ENCODE measurements at places on chromosomes 4 and X. TPM values are rescaled to one million over a fixed set of nuclear protein-coding genes. Genes with fewer than 3 reads are reported as not detected.

The XK gene
- 6.8 TPM for total RNA-seq

GRCh38 chr4:183377491-183377890 lies 55.3 kb upstream of the CLDN24 start:
- DNase-seq: peak; percentile 46

GRCh38 chr4:184937030-184937710 lies 81.1 kb upstream of the HELT start:
- DNase-seq: no peak

DNA sequence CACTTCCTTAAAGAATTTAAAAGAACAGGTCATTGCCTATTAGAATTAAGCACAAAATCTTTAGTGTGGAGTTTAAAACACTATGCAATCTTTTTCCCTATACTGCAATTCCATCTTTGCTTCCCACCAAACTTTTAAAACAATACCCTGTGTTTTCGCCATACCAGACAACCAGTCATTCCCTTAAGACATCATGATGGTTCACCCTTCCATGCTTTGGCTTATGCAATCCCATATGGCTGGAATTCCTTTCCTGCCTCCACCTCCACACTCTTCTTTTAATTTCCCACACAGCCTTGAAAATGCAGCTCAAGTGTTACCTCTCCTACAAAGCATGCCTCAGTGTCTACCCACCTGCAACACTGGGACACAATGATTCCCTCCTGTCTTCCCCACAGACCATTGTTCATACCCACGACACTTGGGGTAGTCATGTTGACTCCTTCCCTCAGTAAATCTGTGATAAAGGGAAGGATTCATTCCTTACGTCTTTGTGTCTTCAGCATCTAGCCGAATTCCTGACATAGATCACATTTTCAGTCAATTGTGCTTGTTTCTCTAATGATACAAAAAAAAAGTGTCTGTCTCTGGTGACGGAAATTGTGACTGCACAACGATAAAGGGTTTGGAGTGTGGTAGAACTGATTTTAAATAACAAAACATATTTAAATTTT lies 166.3 kb downstream of the FNIP2 start:
- no peak for DNase-seq

- no peak for DNase-seq
These were observed 59.9 kb downstream of the TRIML1 start for GRCh38 chr4:188198982-188199792.

DNA sequence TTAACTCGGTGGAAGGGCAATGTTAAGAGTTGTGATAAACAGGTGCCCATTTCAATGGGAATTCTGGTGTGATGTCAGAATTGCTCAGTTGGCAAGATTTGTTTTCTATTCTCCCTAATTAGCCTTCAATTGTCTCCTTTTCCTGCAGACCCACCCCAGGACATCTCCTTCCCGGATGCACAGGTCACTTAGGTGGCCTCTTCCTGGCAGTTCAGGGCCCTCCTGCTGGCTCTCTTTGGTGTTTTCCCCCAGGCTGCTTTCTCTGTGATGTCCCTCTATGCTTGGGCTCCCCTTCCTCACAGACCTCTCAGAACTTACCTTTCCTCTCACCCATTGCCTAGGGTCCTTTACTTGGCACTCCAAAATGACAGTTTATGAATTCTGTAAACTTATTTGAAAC lies 126.3 kb downstream of the GPAT3 start:
- DNase-seq: no peak

Data from cardiac septum (tissue), 1 donor.